ENCODE measurements at places on chromosomes 12 and 14.

- no peak for DNase-seq
Measured at GRCh38 chr12:13026286-13026685, 17.9 kb upstream of the FAM234B start.

DNA sequence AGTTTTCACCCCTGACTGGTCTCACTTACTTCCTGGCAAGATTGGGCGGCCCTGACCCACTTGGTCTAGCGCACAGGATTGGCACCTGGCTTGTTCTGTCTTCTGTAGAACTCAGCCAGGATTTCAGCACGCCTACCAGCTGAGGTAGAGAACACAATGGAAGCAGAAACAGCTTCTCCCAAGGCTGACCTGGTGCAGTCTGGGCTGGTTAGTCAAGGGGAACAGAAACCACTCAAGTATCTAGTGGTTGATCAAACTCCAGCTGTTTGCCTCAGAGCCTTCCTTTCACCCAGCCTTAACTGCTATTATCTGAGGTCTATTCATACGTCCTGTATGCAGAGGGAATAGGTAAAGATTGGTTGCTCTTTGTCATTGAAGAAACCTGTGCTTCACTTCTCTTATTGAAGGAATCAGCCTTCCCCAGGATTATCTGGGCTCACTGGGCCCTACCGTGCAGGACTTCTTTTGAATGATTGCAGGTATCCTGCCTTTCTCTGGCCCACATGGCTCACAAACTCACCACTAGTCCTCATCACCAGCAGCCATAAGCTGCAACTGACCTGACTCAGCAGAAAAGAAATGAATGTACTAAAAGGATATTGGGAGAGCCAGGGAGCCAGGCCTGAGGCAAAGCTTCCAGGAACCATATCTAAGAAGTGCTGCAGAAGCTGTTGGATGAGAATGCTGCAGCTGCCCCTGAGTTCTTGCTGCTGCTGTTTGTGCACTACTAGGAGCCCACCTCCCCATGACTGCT is 2.5 kb upstream of the PLEKHD1 start:
- no peak for DNase-seq

GRCh38 chr14:81855007-81855406 is 321.4 kb upstream of the SEL1L start:
- no peak for DNase-seq

- DNase-seq = no peak
Measured at GRCh38 chr12:67457778-67458665, 188.9 kb downstream of the CAND1 start.

GRCh38 chr12:54140588-54141388 is 48.0 kb downstream of the SMUG1 start:
- no peak for DNase-seq
